ENCODE measurements at places on chromosomes 13 and 19. TPM values are rescaled to one million over a fixed set of nuclear protein-coding genes. Genes with fewer than 3 reads are reported as not detected.

Gene CPB2
- total RNA-seq: not detected

Gene PSMC4
- 136 TPM for total RNA-seq

Gene CNFN
- not detected for total RNA-seq

Gene LRRC25
- total RNA-seq: not detected

Gene GSX1
- not detected for total RNA-seq

Gene ZNF765
- 9.0 TPM for total RNA-seq

Gene OVOL3
- not detected for total RNA-seq

Gene IGLON5
- not detected for total RNA-seq

Gene ZNF844
- total RNA-seq: 2.7 TPM

Gene ELSPBP1
- not detected for total RNA-seq

Gene ZNF121
- 15.1 TPM for total RNA-seq

Gene SELENOV
- total RNA-seq: not detected

Gene ATP7B
- 4.2 TPM for total RNA-seq

Gene HSPBP1
- 63.8 TPM for total RNA-seq

Gene ADGRE3
- total RNA-seq: not detected

Gene DMKN
- total RNA-seq: not detected

Gene IZUMO2
- not detected for total RNA-seq

Gene RAP2A
- total RNA-seq: 44.6 TPM

Gene LGI4
- total RNA-seq: not detected

Gene ATP4A
- total RNA-seq: not detected

Gene ZNF320
- 9.0 TPM for total RNA-seq

Gene ZNF628
- 8.3 TPM for total RNA-seq

Gene SLC25A41
- not detected for total RNA-seq

Gene ATP4B
- not detected for total RNA-seq

Gene PSG7
- total RNA-seq: 0.64 TPM

Gene RAB8A
- 78.3 TPM for total RNA-seq

Gene TTYH1
- not detected for total RNA-seq

Gene PRSS57
- total RNA-seq: not detected

Gene ADGRL1
- total RNA-seq: 3.2 TPM

Gene FGF9
- not detected for total RNA-seq

Gene LAIR2
- total RNA-seq: not detected

Gene ZNF175
- 5.2 TPM for total RNA-seq

Gene GNA15
- not detected for total RNA-seq

Gene LYPD3
- 0.10 TPM for total RNA-seq

Gene CLC
- total RNA-seq: not detected

Gene ZNF225
- total RNA-seq: 1.9 TPM

Gene FBL
- 163 TPM for total RNA-seq

Gene PRKCSH
- total RNA-seq: 167 TPM

Gene KLK5
- not detected for total RNA-seq

Gene SMIM24
- not detected for total RNA-seq

Gene TMEM255B
- 22.0 TPM for total RNA-seq

Gene CEACAM8
- not detected for total RNA-seq

Measured in mammary microvascular endothelial cell (primary cell).